ENCODE measurements at places on chromosomes 5 and 9.

DNA sequence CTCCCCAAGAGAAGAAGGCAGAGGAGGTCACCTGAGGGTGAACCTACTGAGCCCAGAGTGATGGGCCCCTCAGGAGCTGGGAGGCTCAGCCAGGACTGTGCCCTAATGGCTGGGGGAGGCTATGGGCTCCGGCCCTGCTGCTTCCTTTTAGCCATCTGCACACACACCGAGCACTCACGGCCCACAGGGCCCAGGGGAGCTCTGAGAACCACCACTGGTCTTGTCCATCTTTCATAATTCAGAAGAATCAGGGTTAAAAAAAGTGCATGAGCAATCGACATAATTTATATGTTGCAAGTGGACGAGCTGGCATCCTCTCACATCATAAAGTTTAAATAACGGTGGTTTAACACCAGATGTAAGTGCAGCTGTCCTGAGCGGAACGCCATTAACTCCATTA lies 162.1 kb downstream of the FSTL4 start:
- DNase-seq, result no peak

GRCh38 chr5:139190125-139190524 lies 8.0 kb downstream of the SIL1 start:
- DNase-seq, result no peak

GRCh38 chr9:105373723-105374122 lies 74.1 kb upstream of the FSD1L start:
- no peak for DNase-seq

GRCh38 chr5:14778792-14779070 lies 92.8 kb downstream of the ANKH start:
- no peak for DNase-seq
